ENCODE measurements at places on chromosomes 5 and 9.

DNA sequence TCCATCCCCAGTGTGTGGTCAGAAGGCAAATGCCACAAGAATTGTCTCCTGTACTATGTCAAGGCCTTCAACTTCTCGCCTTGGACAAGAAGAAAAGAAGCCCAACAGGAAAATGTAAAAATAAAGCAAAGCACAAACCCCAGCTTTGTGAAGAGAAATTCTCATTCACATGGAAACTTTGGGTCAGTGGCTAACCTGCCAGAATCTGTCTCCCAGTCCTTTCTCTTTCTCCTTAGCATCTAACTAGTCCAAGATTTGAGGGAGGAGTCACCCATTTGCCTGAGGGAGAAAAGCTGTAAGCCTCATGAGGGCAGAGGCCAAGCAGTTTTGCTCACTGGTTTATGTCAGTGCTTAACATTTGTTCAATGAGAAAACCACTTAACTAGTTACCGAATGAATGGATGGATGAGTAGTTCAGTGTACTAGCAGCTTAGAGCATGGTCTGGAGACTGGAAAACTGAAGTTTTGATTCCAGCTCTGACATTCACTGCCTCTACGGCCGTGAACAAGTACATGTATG is 36.0 kb downstream of the ADAM19 start:
- DNase-seq, result peak; percentile 42

DNA sequence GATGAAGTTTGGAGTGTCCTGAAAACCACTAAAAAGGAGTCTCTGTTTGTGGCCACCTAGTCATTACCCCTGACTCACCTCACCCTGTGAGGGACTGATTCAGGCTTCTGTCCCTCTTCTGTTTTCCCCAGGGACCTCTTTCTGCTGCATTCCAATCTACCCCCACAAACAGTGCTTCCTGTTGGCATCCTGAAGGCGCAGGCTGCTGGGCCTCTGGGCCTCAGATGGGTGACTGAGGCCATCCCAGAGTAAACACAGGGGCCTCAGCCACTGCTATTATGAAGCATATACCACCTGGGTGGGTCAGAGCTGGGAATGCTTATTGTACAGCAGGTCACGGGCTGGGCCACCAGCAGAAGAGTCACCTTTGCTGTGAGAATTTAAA is 20.0 kb downstream of the MORN5 start:
- DNase-seq, result peak; percentile 40

GRCh38 chr5:127746756-127747155 is 43.6 kb downstream of the CCDC192 start:
- peak; percentile 53 for DNase-seq

DNA sequence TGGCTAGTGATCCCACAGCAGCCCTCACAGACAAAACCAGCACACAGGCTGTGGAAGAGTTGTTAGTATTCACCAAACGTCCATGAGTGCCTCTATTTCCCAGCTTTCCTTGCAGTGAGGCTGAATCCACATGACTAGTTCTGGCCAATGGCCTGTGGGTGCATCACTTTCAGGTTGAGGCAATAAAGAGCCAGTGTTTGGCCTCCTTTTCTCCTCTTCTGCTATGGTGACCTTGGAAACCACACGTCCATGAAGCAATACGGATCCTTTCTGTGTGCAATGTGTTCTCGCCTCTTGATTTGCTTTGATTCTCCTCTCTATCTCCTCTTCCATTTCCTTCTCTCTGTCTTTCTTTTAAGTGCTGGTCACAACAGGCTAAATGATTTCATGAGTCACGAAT is 23.4 kb upstream of the CLK4 start:
- no peak for DNase-seq

DNA sequence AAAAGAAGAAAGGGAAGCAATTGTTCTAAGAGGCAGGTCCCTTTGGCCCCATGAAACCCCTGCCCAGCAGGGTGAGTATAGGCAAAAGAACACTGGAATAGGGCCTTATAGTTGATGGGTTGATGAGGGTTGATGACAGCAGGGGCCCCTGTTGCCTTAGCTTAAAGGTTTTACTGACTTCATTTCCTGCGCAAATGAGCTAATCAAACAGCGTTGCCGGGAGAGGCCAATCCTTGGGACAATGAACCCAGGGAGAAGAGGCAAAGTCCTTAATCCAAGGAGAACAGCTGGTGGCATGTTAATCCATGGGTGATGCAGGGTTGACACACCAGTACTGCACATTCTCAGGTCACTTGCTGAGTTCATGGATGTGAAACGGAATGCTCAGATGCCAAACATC is 22.0 kb upstream of the EPB41L4B start:
- DNase-seq, result no peak

DNA sequence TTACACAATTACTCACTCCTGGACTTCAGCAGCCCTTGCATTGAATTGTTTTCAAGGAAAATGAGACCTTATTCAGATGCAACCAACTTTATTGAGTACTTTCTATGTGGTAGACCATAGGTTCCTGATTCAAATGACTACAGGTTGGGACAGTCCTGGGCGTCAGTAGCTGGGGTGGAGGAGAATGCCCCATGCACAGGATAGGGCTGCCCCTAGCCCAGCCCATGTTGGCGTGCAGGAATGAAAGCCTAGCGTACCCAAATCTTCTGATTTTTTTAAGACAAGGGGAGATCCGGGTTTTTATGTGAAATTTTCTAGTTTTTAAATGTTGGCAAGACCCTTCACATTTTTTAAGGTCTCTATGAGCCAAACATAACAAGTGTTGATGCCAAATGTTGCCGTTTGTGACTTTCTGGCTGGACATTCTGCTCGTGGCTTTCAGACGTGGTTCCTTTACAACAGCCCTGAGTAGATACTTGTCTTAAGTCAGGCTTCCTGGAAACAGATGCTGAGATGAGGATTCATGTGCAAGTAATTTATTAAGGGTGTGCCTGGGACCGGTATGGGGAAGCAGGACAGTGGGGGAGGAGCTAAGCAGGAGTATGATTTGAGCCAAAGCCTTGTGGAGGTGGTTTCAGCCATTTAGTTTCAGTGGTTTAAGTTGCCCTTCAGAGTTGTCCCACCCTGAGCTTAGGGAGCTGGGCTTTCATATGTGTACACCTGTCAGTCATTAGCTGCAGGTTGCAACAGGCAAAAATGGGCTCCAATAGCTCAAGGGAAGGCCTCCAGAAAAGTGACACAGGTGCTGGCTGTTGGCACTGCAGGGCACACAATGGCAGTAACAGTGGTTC is 154.1 kb downstream of the NTRK2 start:
- DNase-seq, result peak; percentile 60
